Fibroblast of upper back skin (primary cell): ENCODE measurements at places on chromosomes 4 and X.

GRCh38 chrX:153530411-153531129 lies 13.1 kb downstream of the ATP2B3 start:
- no peak for DNase-seq

- peak; percentile 36 for DNase-seq
Observed at GRCh38 chrX:112359906-112360305, 277.3 kb upstream of the TRPC5 start.

GRCh38 chr4:78056265-78057129 lies 626 bp upstream of the FRAS1 start:
- DNase-seq: peak; percentile 83

- DNase-seq: no peak
Observed at GRCh38 chr4:4386296-4386735, 586 bp upstream of the NSG1 start.

GRCh38 chr4:121510341-121510874 lies 129.6 kb upstream of the QRFPR start:
- no peak for DNase-seq

DNA sequence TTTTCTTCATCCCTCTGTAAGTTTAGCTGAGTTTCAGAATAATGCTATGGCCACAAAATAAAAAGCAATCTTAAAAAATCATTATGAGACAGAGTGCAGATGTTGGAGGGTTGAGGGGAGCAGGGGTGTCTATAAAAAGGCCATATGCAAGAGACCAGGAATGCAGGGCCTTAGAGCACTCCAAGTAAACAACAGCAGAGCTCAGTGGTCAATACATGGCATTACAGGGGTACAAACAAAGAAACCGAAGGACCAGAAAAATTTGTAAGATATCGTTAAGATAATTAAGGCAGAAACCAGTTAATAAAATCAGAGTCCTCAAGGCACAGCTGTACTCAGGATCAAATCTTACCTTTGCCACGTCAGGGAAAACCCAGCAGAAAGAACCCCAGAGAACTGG lies 28.4 kb upstream of the NDST3 start:
- DNase-seq: no peak

DNA sequence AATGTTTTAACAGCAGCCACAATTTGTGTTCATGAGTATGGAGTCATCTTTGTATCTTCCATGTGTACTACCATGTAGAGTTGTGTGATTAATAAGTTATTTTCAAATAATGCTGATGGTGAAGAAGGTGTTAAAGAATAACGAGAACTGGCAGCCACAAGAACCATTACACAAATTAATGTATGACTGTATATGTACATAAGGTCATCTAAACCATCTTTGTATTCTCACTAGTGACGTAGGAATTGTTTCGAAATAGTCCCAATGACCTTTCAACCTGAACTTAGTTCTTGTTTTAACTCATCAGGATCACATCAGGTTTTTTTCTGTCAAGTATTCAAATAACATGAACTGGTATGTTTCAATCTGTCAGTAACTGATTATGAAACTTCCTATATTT lies 48.3 kb upstream of the NOCT start:
- DNase-seq: no peak

GRCh38 chr4:135508006-135508714 lies 1306.6 kb upstream of the PABPC4L start:
- DNase-seq: peak; percentile 69

DNA sequence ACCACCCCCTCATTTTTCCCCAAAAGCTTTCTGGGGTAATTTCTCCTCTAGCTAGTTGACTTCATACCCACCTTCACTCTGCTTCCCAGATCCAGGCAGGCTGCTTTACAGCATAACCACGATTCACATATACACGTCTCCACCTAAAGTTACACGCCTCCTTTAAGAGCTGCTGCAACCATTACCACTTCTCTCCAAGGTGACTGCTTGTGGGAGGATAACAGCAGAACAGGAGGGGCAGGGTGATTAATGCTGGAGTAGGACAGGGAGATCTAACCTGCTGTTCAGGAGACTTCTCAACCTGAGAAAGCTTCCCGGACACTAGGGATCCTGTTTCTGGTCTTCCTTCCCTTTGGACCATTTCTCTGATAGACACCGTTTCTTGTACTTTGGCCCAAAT lies 77.4 kb downstream of the MGST2 start:
- DNase-seq: no peak
